ENCODE measurements at places on chromosomes 7 and 10.

DNA sequence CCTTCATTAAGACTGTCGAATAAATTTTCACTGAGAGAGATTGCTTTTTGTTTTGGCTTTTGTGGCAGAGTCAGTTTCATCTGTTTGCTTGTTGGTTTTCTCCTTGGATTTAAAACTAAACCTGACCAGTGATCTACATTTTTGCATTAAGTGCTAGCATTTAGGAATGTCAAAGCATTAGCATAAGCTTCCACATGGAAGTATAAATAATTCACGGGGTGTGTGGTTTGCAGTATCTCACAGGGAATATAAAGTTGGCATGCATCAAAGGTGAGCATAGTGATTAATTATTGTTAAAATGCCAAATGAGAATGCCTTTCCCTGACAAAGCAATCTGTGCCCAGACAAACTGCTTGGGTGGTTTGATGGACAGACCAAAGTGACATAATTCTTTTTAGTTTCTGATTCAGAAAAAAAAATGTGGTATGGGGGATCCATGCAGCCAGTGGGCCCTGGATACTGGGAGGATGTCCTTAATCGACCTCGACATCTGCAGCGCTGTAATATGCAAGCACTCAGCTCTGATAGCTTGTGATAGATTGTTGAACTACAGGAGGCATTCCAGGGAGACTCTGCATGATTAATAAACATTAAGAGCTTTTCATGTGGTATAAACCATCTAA is 339.3 kb upstream of the POM121L12 start:
- DNase-seq = no peak

GRCh38 chr10:126833542-126833941 is 71.7 kb upstream of the DOCK1 start:
- DNase-seq = no peak

GRCh38 chr10:97151307-97151914 is 34.3 kb downstream of the SLIT1 start:
- no peak for DNase-seq

- no peak for DNase-seq
Measured at GRCh38 chr7:25686493-25686892, 458.2 kb upstream of the NPVF start.

- no peak for DNase-seq
Measured at GRCh38 chr10:375815-376505, 240.7 kb downstream of the ZMYND11 start.

DNA sequence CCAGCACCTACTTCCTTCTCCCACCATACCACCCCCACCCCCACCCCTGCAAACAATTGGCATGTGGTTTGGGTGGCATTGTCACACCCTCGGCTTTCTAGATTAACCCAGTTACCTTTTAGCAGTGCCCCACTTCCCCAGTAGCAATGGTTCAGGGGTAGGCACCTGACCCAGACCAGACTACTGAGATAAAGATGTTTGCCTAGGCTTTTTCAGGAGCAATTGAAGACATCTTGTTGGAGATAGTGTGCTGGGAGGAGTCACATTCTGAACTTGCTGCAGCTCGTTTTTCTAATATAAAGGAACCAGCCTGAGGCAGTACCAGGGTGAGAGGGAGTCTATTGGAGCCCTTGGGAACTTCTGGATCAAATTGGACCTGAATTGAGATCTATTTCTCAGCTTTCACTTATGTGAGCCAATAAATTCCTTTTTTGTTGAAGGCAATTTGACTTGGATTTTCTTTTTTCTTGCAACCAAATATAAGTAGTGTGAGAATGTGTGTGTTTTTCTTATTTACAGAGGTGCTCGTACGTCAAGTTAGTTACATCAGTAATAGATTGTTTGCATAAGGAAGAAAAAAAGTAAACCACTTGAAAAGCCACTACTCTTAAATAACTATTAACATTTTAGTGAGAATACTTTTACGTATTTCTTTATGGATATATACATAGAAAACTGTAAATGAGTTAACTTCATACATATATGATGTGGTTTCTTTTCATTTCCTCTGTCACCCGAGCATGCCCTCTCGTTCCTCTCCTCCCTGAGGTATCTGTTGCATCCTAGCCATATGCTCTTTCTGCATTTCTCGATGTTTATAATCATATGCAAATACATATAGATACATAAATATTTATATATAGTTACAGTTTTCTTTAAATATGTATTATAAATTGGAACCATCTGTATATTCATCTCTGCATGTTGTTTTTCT is 38.0 kb downstream of the RAB18 start:
- DNase-seq = peak; percentile 59

DNA sequence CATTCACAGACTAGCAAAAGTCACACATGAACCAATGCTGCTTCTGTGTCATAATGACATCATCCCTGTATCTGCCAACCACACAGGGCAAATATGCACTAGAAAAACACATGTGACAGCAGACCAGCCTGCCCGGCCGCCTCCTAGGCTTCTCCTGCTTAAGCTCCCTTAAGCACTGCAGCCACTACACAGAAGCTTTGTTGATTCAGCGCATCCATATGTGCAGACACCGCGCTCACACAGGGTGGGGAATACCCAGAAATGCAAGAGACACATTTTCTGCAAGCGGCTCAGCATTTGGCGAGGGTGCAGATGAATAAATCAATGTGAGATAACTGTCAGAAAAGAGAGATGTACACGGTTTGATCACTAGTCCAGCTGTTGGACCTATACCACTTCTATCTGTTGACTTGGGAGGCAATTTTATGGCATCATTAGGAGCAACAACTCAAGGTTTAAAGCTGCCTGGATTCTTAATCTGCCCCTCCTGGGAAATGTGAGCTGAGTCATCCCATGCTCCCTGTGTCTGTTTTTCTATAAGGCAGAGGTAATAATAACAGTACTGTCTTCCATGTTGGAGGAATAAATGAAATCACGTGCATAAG is 33.4 kb downstream of the CPXM2 start:
- no peak for DNase-seq
